RWPE1 (cell line): ENCODE measurements at places on chromosomes 16 and 17.

DNA sequence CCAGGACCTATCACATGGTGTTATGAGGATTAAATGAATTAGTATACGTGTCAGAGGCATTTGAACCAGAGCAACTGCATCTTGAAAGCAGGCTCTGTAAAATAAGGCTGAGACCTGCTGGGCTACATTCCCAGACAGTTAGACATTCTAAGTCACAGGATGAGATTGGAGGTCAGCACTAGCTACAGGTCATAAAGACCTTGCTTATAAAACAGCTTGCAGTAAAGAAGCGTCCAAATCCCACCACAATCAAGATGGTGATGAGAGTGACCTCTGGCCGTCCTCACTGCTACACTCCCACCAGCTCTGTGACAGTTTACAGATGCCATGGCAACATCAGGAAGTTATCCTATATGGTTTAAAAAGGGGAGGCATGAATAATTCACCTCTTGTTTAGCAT is 71.8 kb downstream of the IRF8 start:
- no peak for DNase-seq

- peak; percentile 76 for DNase-seq
These were observed 78.7 kb upstream of the LGALS9 start for GRCh38 chr17:27552276-27552732.

DNA sequence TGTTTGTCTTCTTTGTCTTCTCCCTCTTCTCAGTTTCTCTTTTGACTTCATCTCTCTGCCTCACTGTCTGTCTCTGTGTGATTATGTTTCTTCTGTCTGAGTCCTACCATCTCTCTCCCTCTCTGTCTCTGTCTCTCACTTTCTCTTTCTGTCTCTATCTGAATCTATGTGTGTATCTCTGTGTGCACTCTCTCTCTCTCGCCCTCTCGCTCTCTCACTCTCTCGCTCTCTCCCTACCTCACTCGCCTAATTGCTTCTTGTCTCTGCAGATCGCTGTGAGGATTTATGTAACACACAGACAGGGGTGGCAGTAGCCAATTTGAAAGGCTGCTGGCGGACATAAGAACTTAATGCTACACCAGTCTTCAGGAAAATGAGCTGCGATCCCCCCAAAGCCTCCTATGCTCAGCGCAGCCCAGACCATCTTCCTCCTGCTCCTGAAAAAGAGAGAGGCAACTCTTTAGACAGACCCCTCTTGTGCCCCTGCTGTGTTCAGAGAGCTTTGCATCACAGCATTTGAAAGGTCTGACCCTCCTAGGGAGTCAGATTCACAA is 140.9 kb downstream of the CCT6B start:
- DNase-seq = no peak

GRCh38 chr16:27381974-27382855 is 19.8 kb upstream of the IL21R start:
- DNase-seq = no peak

DNA sequence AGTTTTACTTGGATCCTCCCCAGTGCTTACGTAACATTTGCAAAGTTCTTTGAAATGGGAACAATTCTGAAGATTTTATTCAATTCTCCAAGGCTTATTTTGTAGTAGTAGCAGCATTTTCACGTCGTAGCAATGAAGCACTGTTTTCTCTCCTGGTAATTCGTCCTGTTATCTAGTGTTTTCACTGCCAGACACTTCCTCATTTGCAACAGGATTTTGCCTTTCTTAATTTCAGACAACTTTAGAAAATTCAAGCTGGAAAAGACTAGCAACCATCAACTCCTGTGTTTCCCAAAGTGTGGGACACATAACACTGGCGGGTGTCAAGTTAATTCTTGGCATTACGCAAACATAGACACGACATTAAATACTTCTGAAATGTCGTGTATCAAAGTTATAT is 131.6 kb downstream of the CHD9NB start:
- DNase-seq = no peak

GRCh38 chr17:17845046-17845775 is 8.4 kb upstream of the SREBF1 start:
- DNase-seq = no peak

GRCh38 chr17:10761281-10761680 is 31.5 kb upstream of the TMEM220 start:
- no peak for DNase-seq

DNA sequence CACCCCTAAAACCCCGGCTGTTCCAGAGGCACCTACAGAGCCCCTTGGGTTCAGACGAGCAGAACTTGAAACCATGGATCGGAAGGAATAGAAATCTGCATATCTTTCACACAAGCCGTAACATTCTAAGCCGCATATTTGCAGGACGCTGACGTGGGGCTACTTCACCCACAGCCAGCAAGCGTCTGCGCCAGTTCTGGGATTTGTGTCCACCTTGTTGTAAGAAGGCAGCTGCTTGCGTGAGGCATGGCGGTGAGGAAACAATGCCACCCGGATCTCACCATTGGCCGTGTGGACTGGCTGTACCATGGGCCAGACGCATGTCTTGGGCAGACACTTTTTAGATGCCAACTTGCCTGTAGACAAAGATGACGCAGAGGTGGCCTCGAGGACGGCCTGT is 34.5 kb downstream of the TNFRSF13B start:
- no peak for DNase-seq

GRCh38 chr16:12896562-12896961 is 4.8 kb upstream of the SHISA9 start:
- DNase-seq = no peak

DNA sequence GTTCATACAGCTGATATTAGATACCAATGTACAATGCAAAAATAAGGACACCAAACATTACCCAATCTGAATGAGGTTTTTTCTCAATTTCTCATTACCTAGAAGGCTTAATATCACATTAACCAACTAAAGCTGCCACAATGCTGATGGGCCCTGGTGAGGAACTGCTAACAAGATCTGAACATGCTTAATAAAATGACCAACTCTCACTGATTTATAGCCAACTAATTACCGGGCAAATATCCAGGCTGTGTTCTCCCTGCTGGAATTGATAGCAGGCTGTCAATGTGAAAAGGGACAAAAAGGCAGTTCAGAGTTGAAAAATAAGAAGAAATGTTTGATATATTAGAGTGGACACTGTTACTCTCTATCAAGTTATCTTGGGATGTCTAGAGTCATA is 124.6 kb downstream of the TOX3 start:
- no peak for DNase-seq

DNA sequence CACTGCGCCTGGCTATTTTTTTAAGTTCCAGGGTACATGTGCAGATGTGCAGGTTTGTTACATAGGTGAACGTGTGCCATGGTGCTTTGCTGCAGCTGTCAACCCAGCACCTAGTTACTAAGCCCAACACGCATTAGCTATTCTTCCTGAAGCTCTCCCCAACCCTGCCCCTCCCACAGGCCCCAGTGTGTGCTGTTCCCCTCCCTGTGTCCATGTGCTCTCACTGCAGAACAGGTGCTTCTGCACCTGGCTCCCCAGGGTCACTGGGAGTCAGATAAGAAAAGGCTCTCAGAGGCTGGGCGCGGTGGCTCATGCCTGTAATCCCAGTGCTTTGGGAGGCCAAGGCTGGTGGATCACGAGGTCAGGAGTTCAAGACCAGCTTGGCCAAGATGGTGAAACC is 6.2 kb downstream of the HASPIN start:
- no peak for DNase-seq

GRCh38 chr17:30716461-30717290 is 107.8 kb downstream of the CRLF3 start:
- DNase-seq = no peak

- DNase-seq = peak; percentile 88
These were observed 2.7 kb downstream of the N4BP1 start for GRCh38 chr16:48607056-48607825.

DNA sequence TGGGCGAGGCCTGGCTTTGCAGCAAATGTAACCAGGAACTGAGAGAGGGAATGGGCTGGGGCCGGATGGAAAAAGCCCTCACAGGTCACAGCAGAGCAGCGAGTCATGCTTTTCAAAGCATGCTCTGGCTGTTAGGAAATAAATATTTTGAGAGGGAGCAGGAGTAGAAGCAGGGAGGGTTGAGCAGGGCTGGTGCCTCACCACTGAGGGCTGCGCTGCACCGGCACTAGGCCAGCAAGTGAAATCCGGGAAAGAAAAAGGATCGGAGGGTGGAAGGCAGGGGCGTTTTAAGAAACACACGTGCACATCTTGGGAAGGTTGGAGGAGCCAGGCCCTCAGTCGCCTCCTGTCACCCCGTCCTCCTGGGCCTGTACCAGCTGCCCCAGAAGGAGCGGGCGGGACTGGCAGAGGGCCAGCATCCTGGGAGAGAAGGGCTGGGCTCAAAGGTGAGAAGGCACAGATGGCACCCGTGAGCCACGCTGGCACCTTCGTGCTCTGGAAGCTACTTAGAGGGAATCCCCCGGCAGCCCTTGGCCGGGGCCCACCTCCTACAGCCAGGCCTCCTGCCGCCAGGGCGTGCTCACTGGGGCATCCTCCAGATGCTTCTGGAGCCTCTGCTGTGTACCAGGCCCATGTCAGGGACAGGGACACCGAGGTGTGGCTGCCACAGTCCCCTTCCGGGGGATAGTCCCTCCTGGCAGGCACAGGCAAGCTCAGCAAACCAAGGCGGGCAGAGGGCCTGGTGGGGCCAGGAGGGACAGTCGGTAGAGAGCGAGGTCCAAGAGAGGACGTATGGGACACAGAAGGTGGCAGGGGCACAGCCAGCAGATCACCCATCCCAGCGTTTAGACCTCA is 71.5 kb upstream of the PLCG2 start:
- DNase-seq = no peak

DNA sequence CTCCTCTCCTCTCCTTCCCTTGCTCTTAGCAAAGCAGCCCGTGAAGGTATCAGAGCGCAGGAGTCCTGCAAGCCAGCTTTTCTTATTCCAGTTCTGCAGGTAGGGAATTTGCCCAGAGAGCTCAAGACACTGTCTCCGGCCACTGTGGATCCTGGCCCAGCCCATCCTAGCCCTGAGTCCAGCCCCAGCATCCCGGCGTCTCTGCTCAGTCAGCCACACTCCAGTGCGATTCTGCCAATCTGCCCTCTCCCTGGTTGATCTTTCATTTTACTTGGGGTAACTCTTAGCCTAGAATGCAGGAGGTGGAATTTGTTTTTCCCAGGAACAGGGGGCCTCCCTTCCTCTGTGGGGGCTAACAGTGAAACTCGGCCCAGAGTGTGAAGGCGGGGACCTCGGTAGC is 176.9 kb upstream of the GSE1 start:
- DNase-seq = no peak

DNA sequence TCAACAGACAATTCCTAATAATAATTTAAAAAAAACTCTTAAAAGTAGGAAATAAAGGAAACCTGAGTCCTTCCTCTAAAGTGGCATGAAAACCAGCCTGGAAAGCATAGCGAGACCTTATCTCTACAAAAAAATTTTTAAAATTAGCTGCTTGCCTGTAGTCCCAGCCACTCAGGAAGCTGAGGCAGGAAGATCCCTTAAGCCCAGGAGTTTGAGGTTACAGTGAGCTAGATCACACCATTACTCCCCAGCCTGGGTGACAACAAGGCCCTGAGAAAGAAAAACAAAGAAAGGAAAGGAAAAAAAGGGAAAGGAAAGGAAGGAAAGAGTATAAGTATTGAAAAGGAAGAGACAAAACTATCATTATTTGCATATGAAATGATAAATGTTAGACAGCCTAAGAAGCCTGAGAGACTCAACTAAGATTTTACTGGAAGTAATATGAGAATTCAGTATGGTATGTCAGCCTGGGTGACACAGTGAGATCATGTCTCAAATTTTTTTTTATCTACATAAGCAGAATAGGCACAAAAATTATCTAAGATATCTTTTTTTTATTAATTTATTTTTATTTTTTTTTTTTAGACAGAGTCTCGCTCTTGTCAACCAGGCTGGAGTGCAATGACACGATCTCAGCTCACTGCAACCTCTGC is 113.0 kb downstream of the GOSR1 start:
- DNase-seq = no peak

DNA sequence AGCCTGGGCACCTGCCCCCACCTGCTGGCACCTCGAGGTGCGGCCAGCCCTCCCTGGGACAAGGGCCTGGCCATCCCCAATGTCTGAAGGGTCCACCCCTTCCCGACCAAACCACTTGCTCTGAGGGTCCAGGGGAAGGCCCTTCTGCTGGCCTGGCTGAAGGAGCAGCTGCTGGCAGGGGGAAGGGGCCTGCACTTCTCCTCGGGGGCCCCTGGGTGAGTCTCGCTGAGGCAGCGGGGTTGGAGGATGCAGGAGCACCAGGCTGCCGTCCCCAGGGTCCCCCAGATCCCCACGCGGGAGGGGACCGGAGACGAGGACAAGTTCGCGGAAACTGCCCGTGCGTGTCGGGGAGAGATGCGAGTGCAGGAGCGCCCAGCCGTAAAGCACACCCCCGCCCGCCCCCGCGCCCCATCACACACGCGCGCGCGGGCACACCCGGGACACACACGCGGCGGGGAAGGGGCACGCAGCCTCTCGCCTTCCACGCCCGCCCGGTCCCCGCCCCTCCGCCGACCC is 725 bp upstream of the CACNA1H start:
- no peak for DNase-seq

DNA sequence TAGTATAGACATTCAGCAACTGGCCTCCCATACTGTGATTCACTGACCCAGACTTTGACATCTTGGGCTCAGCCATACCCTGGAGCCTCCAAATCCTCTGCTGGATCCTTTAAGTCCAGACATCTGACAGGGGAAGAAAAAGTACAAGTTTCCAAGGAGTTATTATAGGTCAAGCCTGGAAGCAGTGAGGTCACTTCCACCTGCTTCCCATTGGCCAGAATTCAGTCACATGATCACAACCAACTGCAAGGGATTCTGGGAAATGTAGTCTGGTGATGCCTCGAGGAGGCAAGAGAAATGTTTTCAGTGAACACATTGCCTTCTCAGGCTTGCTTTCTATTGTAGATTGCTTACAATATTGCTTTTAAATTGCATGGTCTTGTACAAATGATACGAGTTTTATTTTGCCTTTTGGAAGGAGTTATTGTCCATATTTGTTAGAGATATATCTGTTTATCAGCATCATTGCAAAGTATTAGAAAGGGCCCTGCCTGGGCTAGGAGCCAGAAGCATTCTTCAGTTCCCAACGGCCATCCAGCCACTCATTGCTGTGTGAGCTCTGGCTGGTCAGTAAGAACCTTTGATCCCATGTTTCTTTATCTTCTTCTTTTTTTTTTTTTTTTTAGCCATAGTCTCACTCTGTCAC is 696.9 kb downstream of the WWOX start:
- peak; percentile 48 for DNase-seq

- no peak for DNase-seq
These were observed 1.1 kb downstream of the SEZ6L2 start for GRCh38 chr16:29898135-29898803.

GRCh38 chr17:51120357-51120738 is 320 bp downstream of the SPAG9 start:
- DNase-seq = peak; percentile 52
